ENCODE measurements at places on chromosomes 7 and 10. TPM values are rescaled to one million over a fixed set of nuclear protein-coding genes. Genes with fewer than 3 reads are reported as not detected.

GRCh38 chr7:72249106-72249505 is 163.0 kb downstream of the CALN1 start:
- H3K27ac ChIP-seq, result no peak overlapping the region
- no peak overlapping the region for H3K4me3 ChIP-seq
- H3K4me1 ChIP-seq, result no peaks in the 10 kb centered on the region
- peaks cover 2% of the 10 kb centered on the region for H3K36me3 ChIP-seq
- H3K27me3 ChIP-seq, result peaks cover 6% of the 10 kb centered on the region

NANOS1 gene
- 2.7 TPM for total RNA-seq

- H3K27ac ChIP-seq, result no peak overlapping the region
- no peak overlapping the region for H3K4me3 ChIP-seq
- no peaks in the 10 kb centered on the region for H3K36me3 ChIP-seq
- no peaks in the 10 kb centered on the region for H3K27me3 ChIP-seq
- no peaks in the 10 kb centered on the region for H3K4me1 ChIP-seq
These were observed 173.6 kb downstream of the ARL4A start for GRCh38 chr7:12861070-12861469.

DOCK1 gene
- 81.2 TPM for total RNA-seq

DNA sequence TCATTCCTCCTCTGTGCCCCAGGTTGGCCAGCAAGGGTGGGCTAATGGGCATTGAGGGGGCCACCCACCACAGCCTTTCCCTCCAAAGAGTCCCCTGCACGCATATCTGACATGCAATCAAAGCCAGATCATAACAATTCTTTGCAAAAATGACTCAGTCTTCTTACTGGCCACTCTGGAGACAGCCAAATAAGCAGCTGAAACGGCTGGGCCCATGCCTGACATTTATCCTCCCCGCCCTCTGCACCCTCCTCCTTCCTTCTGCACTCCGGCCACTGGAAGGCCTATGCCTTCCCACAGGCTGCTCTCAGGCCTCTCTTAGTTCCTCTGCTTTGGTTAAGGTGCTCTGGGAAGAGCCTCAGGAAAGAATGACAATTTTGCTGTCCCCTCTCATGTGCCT is 29.2 kb upstream of the NPFFR1 start:
- no peaks in the 10 kb centered on the region for H3K27me3 ChIP-seq
- no peaks in the 10 kb centered on the region for H3K36me3 ChIP-seq
- H3K4me3 ChIP-seq, result no peak overlapping the region
- DNase-seq, result no peak
- H3K27ac ChIP-seq, result no peak overlapping the region

MEOX2 gene
- total RNA-seq, result 0.20 TPM

- no peak overlapping the region for H3K4me3 ChIP-seq
- no peaks in the 10 kb centered on the region for H3K4me1 ChIP-seq
- H3K27me3 ChIP-seq, result peaks cover 4% of the 10 kb centered on the region
- no peak overlapping the region for H3K27ac ChIP-seq
- DNase-seq, result no peak
These were observed 49.0 kb downstream of the RPS24 start for GRCh38 chr10:78082636-78083035.

ACSL5 gene
- total RNA-seq, result 0.33 TPM

GRCh38 chr7:131371411-131371810 is 43.7 kb downstream of the MKLN1 start:
- no peak for DNase-seq
- peaks cover 4% of the 10 kb centered on the region for H3K4me1 ChIP-seq
- peaks cover 2% of the 10 kb centered on the region for H3K36me3 ChIP-seq

- H3K27me3 ChIP-seq, result no peaks in the 10 kb centered on the region
- DNase-seq, result no peak
- H3K4me3 ChIP-seq, result no peak overlapping the region
- no peak overlapping the region for H3K27ac ChIP-seq
These were observed 243.6 kb downstream of the TWIST1 start for GRCh38 chr7:18873734-18874336.

DNA sequence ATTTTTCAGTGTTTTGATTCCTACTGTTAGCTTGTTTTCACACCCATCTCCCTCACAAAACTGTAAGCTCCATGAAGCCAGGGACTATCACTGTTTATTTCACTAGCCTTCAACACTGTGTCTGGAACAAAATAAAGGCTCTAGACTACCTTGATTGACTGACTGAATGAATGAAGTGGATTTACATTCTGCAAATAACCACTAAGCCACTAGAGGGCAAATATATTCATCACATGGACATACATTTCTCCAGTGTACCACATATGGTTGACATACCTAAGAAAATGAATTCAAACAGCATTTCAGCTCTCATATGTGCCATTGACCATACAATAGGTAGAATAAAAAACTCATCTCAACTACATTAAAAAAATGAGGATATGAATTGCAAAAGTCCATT is 185.9 kb downstream of the RAB11FIP2 start:
- H3K4me3 ChIP-seq, result no peak overlapping the region
- H3K4me1 ChIP-seq, result no peaks in the 10 kb centered on the region
- no peak for DNase-seq
- H3K36me3 ChIP-seq, result no peaks in the 10 kb centered on the region
- no peak overlapping the region for H3K27ac ChIP-seq

DNA sequence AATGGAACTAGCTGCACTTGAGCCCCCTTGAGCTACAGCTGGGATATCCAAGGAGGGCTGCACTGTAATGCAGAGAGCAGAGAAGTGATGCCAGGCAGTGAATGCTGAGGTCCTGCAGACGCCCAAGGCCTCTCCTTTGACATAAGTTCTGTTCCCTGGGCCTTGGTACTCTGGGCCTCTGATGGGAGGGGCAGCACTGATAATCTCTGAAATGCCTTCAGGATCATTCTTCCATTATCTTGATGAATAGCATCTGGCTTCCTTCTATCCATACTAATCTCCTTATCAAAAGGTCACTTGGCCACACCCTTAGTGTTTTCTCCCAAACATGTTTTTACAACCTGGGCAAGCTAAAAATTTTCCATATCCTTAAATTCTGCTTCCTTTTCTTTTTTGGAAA is 6.9 kb downstream of the GRB10 start:
- H3K4me3 ChIP-seq, result no peak overlapping the region
- peaks cover 3% of the 10 kb centered on the region for H3K27me3 ChIP-seq
- peaks cover 10% of the 10 kb centered on the region for H3K36me3 ChIP-seq
- DNase-seq, result no peak
- no peak overlapping the region for H3K27ac ChIP-seq

GRCh38 chr7:158722574-158723237 is 18.1 kb upstream of the NCAPG2 start:
- H3K36me3 ChIP-seq, result no peaks in the 10 kb centered on the region
- no peaks in the 10 kb centered on the region for H3K4me1 ChIP-seq
- H3K4me3 ChIP-seq, result no peak overlapping the region

- no peak overlapping the region for H3K4me3 ChIP-seq
- no peaks in the 10 kb centered on the region for H3K4me1 ChIP-seq
- H3K36me3 ChIP-seq, result peaks cover 1% of the 10 kb centered on the region
- no peak overlapping the region for H3K27ac ChIP-seq
These were observed 11.2 kb upstream of the NUPR2 start for GRCh38 chr7:56127241-56127975.

- H3K4me3 ChIP-seq, result no peak overlapping the region
- no peaks in the 10 kb centered on the region for H3K27me3 ChIP-seq
- H3K4me1 ChIP-seq, result no peaks in the 10 kb centered on the region
- H3K36me3 ChIP-seq, result no peaks in the 10 kb centered on the region
- DNase-seq, result no peak
These were observed 24.6 kb upstream of the WNT16 start for GRCh38 chr7:121304102-121304658.

DNA sequence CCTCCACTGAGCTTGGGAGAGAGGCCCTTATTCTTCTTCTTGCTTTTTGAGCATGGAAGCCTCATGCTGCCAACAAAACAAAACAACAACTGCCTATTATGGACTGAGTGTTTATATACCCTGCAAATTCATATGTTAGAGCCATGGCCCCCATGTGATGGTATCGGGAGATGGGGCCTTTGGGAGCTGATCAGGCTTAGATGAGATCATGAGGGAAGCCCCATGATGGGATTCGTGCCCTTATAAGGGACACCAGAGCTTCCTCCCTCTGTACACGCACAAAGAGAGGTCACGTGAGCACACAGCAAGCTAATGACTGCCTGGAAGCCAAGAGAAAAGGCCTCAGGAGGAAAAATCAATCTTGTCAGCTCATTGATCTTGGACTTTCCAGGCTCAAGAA is 235.0 kb downstream of the FANK1 start:
- peaks cover 9% of the 10 kb centered on the region for H3K4me1 ChIP-seq
- H3K36me3 ChIP-seq, result peaks cover 3% of the 10 kb centered on the region

COL28A1 gene
- total RNA-seq, result 17.3 TPM

RASSF4 gene
- 21.2 TPM for total RNA-seq

NOLC1 gene
- 64.7 TPM for total RNA-seq

GRCh38 chr10:27138277-27138676 is 15.9 kb downstream of the YME1L1 start:
- DNase-seq, result no peak
- H3K27ac ChIP-seq, result no peak overlapping the region
- no peaks in the 10 kb centered on the region for H3K27me3 ChIP-seq
- no peaks in the 10 kb centered on the region for H3K4me1 ChIP-seq

- H3K36me3 ChIP-seq, result peaks cover 30% of the 10 kb centered on the region
- H3K4me1 ChIP-seq, result peaks cover 12% of the 10 kb centered on the region
- H3K27ac ChIP-seq, result peak overlapping the region; percentile 8
- DNase-seq, result no peak
These were observed 31.0 kb downstream of the CUX1 start for GRCh38 chr7:101848208-101848951.

DNA sequence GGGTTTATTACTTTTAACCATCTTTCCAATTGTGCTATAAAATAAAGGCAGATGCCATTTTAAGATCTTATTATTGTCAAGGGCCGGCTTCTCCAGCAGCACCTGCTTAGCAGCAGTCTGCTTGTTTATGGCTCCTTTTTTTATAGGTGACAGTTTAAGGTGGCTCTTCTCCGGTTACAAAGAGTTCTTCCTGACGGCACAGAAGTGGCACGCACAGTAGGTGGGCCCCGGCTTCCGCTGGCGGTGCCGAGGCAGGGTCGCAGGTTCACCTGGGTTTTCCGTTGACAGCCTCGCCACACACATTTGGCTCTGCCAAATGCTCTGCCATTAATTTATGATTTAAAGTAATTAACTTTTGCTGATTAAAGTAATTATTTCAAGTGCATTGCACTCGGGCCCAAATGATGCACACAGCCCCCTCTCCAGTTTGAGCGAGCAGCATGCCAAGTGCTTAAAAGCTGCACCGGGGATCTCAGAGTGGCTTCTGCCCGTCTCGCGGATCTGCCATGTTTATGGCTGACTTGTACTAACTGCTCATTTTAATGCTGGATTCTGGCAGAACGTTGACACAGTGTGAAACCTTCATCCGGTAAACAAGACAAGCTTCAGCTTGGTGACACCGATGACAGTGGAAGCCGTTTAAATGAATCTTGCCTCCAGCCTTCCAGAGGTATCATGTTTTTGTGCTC is 355.1 kb upstream of the MKI67 start:
- H3K4me3 ChIP-seq, result no peak overlapping the region
- no peaks in the 10 kb centered on the region for H3K4me1 ChIP-seq
- no peaks in the 10 kb centered on the region for H3K36me3 ChIP-seq
- H3K27ac ChIP-seq, result no peak overlapping the region
- peaks cover 21% of the 10 kb centered on the region for H3K27me3 ChIP-seq
- DNase-seq, result no peak
